Right lobe of liver (tissue), 6 donors: ENCODE measurements at places on chromosomes 2 and 18.

- DNase-seq, result no peak
Measured at GRCh38 chr2:217142649-217143266, 282.9 kb upstream of the TNP1 start.

DNA sequence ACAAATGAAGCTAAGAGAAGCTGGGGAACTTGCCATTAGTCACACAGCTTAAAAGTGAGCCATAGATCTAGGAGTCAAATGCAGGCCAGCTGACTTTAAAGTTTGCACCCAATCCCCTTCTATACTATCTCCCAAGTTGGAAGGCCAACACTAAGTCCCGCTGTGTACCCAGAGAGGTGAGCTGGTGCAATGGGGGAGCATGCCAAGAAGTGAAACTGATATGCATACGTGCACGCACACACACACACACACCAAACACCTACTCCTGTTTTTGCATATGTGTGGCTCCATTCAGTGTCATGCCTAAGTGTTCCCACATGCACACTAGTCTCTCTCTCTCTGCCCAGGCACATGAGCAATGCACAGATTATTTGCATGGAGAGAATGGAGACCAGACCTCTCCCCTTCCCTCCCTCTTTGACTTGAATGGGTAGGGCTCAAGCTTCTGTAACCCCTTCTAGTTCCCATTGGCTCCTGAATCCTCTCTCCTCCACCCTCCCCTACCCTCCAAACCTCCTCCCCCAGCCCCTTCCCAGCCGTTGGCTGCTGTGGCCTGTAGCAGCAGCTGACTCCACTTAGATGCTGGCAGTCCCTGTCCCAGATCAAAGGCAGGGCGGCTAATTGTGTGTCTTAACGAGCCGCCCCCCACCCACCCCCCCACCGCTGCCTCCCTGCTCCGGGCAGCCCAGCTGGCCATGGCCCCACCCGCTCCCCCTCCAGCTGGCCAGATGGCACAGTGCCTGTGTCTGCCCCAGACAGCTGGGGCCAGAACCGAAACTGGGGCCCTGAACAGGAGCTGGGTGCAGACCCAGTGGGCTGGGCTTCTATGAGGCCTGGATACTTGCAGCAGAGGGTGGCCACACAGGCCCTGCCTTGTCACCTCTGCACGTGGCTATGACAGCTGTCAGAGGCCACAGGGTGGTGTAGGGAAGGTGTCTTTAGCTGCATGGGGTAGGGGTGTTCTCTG, 5.6 kb downstream of the WNT10A start:
- DNase-seq, result no peak

DNA sequence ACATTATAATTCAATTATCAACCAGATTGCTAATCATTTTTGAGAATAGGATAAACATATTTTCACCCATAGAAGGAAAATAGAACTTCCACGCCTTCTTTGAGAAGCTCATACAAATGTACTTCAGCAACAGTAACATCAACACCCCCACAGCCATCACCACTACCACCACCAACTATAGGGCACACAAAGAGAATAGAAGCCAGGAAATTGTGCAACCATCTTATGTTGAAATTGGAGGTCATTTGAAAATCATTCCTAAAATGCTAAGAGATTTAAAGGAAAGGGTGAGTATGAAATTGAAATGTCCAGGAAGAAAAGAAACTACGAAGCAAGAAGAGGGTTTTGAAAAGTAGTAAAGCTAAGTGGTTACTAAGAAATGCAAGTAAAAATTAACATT, 563.4 kb downstream of the ZNF804A start:
- DNase-seq, result no peak

GRCh38 chr2:146228466-146229058, 1616.3 kb upstream of the ACVR2A start:
- DNase-seq, result no peak

DNA sequence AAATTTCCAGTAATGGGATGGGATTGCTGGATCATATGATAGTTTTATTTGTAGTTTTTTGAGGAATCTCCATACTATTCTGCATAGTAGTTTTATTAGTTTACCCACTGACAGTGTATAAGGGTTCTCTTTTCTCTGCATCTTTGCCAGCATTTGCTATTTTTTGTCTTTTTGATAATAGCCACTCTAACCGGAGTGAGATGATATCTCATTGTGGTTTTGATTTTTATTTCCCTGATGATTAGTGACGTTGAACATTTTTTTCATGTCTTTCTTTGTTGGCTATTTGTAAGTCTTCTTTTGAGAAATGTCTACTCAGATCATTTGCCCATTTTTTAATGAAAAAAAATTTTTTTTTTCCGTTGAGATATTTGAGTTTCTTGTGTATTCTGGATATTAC, 26.1 kb downstream of the TMEM17 start:
- DNase-seq, result no peak

- DNase-seq, result no peak
Measured at GRCh38 chr2:19216238-19216637, 142.2 kb downstream of the OSR1 start.

- no peak for DNase-seq
Measured at GRCh38 chr2:210895132-210895531, 338.7 kb downstream of the CPS1 start.

DNA sequence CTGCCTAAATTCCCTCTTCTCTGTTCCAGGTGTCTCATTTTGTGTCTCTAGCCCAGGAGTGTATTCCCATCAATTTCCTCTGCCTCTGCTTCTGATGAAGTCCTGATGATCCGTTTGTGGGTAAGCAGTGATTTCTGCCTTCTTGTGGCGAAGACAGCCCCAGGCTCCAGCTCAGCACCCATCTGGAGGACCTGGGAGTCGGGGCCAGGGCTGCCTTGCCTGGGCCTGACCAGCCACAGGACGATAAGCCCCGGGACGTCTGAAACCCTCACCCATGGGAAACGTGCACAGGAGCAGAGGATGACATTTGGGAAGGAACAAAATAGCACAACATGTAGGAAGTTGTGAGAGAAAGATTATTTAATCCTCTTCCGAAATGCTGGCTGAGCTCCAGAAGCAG, 206.9 kb downstream of the FBXO15 start:
- no peak for DNase-seq

DNA sequence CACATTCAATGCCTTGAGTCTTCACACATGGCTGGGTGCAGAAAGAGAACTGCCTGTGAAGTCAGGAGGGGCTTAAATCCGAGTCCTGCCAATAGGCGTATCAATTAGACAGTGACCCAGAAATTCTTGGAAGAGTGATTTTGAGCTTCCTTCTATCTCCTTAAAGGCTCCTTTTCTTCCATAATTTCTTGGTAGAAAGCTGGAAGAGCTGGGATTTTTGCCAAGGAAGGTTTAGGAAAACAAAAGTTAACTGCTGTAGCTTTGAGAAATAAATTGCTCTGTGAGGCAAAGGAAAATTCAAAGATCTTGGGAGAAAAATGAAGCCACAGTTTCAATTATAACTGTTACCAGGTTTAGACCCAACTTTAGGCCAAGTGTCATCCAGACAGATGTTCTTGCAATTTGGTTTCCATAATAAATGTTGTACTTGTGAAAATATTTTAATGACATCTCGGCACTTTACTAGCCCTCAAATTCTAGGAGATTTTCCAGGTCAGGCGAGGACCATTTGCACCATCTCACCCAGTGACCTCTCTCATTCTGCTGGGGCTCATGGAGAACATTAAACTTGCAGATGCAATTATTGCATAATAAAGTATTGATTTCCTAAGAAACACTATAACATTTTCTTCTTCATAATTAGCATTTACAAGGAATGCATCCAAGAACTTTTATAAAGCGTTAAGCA, 329.7 kb upstream of the MEIS1 start:
- no peak for DNase-seq

DNA sequence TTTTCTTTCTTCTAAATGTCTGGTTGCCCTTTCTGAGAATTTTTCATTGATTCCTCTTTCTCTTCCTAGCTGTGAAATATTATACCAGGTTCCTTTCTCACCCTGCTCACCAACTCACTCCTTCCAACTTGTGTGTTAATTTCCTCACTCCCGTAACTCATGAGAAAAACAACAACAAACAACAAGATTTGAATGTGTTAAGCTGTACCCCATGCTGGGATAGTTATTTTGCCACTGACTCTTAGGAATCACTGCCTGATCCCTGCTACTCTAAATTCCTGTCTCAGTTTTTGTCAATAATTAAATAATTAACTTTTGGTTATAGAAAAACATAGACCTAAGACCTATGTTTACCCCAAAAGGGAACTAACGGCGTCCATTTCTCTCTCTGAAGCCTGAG, 242.7 kb downstream of the DPP10 start:
- DNase-seq, result no peak

DNA sequence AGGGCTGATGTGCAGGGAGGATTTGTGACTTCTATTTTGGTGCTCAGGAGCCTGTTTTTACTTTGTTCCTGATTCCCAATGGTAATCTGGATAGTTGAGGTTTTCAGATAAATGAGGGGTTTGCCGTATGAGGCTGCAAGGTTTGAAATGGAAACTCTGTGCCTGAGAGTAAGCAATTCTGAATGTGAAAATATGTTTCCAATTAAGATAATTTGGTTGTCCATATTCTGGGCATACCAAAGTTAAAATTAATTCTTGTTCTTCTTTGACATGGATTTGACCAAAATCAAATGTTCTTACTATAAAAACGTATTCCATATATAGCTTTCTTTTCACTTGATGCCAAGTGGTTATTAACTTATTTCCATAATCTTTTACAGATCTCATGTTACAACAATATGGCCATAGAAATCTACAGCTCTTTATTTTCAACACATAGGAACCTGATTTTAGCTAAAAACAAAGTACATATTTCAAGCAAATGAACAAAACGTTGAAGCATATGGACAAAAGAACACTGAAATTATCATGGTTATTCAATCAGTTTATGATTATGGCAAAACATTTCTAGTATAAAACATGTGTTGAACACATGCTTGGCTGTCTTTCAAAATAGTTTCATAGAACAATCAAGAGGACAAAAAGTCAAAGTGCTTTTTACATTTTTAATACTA, 63.4 kb upstream of the ARHGAP28 start:
- no peak for DNase-seq

DNA sequence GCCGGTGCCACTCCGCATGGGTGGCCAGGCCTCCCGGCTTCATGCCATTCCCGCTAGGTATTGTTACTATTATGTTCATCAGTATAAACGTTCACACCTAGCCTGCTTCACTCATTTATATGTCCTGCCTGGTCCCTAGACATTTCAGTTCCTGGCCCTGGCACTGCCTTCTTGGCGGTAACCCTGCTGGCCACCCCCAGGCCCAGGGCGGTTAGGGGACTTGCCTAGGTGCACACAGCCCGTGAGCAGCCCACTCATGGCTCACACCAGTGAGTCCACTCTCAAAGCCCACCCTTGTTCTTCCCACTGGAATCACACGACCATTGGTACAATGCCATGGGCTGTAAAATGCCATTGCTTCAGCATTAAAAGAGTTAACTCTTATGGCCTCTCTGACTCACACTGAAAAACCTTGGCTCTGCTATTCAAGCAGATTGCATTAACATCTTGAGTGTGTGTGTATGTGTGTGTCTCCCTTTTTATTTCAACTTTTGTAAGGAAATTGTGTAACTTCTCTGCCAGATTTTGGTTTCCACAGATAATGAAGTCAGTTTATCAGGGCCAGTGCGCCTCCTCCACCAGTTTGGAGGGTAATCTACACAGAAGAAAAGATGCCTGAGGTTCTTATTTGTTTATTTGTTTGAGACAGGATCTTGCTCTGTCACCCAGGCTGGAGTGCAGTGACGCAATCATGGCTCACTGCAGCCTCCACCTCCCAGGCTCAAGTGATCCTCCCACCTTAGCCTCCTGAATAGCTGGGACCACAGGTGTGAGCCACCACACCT, 74.2 kb downstream of the RAB31 start:
- no peak for DNase-seq

- peak; percentile 54 for DNase-seq
Measured at GRCh38 chr2:25161055-25161781, 7.2 kb downstream of the POMC start.

GRCh38 chr2:127174136-127174535, 46.0 kb downstream of the CYP27C1 start:
- no peak for DNase-seq

- no peak for DNase-seq
Measured at GRCh38 chr2:65464604-65465003, 32.2 kb upstream of the SPRED2 start.

- no peak for DNase-seq
Measured at GRCh38 chr2:32422133-32422532, 65.3 kb downstream of the BIRC6 start.

- DNase-seq, result no peak
Measured at GRCh38 chr18:33128581-33128980, 311.9 kb downstream of the CCDC178 start.

DNA sequence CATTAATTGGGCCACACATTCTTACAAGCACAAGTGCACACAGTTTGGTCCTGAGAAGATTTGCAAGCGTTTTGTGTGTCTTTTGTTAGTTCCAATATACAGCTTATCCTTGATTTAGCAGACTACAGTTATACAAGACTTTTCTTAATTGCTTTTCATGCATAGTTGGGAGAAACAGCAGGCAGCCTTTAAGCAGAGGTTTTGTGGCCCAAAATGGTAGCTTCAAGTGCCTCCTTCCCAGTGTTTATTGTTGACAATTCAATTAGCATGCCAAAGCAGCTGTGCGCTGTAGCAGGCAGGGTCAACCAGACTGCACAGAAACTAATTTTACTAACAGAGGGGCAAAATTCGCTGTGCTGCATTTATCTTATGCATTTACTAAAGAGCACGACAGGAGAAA, 47.5 kb downstream of the FRZB start:
- no peak for DNase-seq

GRCh38 chr2:75146606-75147332, 52.6 kb downstream of the TACR1 start:
- DNase-seq, result no peak

DNA sequence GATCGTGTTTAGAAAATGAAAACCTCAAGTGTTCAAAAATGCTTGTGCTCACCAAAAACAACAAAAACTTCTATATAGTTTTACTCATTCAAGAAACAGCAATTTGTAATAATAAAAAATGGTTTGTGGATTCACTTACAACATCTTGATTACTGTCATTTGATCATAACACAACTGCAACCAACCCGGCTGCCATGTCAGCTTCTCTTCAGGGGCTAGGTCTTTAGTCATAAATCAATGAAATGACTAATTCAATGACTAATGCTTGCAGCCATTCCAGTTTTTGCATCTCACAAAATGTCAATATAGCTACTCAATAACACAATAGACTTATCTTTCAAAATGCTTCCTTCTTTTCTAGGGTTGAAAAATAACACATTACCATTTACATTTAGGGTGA, 128.0 kb downstream of the OLA1 start:
- DNase-seq, result no peak

GRCh38 chr18:34971313-34971712, 69.9 kb upstream of the MAPRE2 start:
- no peak for DNase-seq
